Activated CD4-positive, alpha-beta T cell treated with anti-CD3 and anti-CD28 coated beads, Interleukin-2, amount 50 U/mL, for 16 hours (primary cell): ENCODE measurements at places on chromosomes 2 and 18.

- DNase-seq = no peak
These were observed 38.9 kb downstream of the CTAGE1 start for GRCh38 chr18:22378672-22379282.

GRCh38 chr2:198706476-198707082 is 751.2 kb downstream of the SATB2 start:
- no peak for DNase-seq

GRCh38 chr2:47420214-47420613 is 17.3 kb downstream of the MSH2 start:
- DNase-seq = no peak

- no peak for DNase-seq
These were observed 48.9 kb upstream of the STPG4 start for GRCh38 chr2:47203995-47204394.

GRCh38 chr2:165700531-165700930 is 93.5 kb downstream of the GALNT3 start:
- no peak for DNase-seq

DNA sequence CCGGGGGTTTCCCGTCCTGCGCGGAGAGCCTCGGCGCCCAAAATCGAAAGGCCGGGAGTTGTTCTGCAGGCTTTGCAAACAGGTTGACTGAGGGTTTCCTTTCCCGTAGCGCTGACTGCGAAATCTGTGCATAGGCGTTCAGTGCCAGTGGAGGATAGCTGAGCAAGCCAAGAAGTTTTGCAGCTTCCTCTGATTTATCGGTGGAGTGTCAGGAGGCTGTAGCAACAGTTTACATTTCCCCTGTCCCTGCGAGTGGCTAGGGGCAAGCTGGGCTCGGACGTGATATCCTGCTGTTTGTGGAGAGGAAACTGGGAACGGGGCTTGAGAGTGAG is 694 bp downstream of the THSD7B start:
- no peak for DNase-seq

- no peak for DNase-seq
These were observed 79.7 kb downstream of the CCBE1 start for GRCh38 chr18:59617468-59617932.

- no peak for DNase-seq
These were observed 64.9 kb downstream of the GALR1 start for GRCh38 chr18:77314511-77314910.

- DNase-seq = no peak
These were observed 499.0 kb downstream of the CPS1 start for GRCh38 chr2:211055438-211055837.

- no peak for DNase-seq
These were observed 277.9 kb downstream of the GULP1 start for GRCh38 chr2:188569431-188570165.

DNA sequence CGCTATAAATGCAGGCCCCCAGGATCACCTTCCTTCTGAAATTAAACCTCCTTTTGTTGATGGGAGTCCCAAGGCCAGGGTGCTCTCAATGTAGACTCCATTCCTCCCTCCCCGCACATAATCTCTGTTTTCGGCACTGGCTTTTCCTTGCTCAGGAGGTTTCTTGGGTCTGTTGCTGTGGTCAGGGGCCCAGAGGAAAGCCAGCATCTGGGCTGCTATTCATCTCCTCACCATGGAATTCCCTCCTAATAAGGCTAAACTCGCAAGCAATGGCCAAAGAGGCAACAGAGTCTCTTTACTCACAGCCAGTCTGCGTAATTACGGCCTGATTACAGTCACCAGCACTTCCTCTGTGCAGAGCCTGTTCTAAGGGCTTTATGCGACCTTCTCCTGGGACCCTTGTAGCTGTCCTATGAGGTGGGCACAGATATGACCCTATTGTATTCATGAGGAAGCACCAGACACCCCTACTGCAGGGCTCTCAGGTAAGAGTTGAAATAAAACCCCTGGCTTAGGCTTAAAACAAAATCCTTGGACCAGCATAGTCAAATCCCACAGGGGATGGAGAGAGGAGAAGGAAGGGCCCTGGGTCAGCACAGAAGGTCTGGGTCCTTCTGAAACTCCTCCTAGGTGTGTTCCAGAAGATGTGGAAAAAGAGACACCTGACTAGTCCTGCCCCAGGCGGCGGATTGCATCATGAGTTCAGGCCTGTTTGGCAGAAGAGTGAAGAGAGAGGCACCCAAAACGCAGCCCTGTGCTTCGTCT is 105.0 kb upstream of the SH3BP4 start:
- no peak for DNase-seq

- peak; percentile 67 for DNase-seq
These were observed 761.8 kb upstream of the ACVR2A start for GRCh38 chr2:147082850-147083522.

- no peak for DNase-seq
These were observed 58.1 kb downstream of the FAM178B start for GRCh38 chr2:96928277-96928781.

GRCh38 chr2:233796254-233796653 is 18.1 kb downstream of the MROH2A start:
- no peak for DNase-seq

GRCh38 chr2:32626639-32627221 is 1.1 kb upstream of the TTC27 start:
- no peak for DNase-seq

DNA sequence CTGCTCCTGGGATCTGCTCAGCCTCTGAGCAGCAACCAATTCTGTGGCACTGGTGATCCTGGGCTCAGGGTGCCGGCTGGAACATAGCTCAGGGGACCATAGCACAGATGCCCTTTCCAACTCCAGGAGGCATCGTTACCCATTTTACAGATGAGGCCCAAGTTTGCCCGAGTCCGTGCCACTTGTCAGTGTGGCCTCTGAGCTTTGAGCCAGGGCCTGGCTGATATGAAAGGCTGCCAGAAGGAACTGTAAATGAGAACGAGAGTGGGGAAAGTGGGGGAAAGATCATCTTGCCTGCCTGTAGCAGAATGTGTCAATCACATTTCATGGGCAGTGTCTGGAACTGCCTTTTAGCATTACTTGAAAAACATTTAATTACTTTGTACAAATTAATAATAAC is 23.3 kb upstream of the FOSL2 start:
- DNase-seq = no peak

GRCh38 chr2:118856330-118856977 is 9.0 kb upstream of the EN1 start:
- no peak for DNase-seq

GRCh38 chr18:67463829-67464228 is 52.7 kb downstream of the DSEL start:
- no peak for DNase-seq

DNA sequence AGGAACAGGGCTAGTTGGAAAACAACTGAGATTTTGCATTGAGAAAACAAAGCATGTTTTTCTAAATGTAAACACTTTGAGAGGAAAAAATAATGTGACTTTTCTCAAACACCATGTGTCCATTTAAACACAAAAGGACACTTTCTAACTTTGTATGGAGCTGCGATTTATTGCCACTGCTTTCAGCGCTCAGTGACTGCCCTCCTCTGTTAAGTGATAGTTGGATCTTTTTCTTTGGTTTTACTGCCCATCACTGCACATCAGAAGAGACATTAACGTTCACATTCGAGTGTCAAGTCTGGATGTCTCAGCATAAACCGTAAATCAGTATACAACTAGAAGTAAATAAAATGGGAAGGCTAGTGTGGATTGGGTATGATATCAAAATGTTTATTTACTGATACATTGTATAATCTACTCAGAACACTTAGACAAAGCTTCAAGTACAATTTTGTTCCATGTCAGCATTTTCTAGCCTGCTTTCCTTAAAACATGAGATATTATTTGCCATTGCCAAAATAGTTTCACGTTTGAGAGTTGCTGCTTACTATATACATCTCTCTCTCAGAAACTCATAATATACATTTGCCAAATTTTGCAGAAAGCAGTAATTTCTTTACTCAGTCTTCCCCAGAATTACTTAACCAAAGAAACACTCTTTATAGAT is 237.6 kb downstream of the IKZF2 start:
- no peak for DNase-seq

DNA sequence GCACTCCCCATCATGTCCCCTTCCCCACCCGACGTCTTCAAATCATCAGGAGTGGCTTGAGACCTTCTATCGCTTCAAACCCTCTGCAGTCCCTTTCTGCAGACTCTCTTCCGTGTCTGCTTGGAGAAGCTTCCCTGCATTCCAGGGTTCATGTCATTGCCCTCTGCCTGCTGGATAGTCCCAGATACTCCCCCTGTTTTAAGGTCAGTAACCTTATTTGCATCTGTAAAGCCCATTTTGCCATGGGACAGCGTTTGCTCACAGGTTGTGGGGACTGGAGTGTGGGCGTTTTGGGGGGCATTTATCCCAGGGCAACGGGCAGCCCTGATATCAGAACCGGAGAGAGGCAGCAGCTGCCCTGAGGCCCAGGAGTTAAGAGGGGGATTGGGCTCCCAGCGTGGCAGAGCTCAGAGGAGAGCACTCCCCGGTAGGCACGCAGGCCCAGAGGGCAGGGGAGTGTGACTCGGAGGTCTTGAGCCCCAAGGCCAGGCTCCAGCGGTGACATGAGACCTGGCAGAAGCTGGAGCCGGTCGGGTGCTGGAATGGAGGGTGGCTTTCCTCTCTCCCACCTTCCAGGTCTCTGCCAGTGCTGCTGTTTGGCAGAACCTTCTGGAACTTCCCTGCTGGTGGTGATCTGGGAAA is 73.8 kb downstream of the RTP5 start:
- no peak for DNase-seq

GRCh38 chr18:62784338-62784965 is 69.1 kb downstream of the PHLPP1 start:
- peak; percentile 81 for DNase-seq

DNA sequence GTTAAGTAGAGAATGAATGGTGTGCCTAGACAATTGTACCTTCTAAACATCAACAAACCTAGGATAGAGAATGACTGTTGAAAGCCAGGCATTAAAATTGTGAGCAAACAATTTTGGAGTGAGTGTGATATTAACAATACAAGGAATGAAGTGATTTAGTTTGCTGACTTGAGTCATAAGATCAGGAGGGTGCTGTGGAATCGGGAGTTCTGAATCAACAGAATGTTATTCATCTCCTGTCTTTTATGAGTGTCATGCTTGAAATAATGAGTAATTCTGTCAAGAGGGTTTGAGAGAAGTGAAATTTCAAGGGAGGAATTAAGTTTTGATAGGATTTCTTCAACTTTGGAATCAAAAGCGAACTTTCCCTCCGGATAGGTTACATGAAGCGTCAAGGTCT is 214.4 kb upstream of the DSEL start:
- DNase-seq = no peak

GRCh38 chr2:107719141-107719540 is 107.6 kb upstream of the RGPD4 start:
- DNase-seq = no peak

GRCh38 chr18:28682912-28683311 is 506.0 kb upstream of the CDH2 start:
- DNase-seq = no peak

DNA sequence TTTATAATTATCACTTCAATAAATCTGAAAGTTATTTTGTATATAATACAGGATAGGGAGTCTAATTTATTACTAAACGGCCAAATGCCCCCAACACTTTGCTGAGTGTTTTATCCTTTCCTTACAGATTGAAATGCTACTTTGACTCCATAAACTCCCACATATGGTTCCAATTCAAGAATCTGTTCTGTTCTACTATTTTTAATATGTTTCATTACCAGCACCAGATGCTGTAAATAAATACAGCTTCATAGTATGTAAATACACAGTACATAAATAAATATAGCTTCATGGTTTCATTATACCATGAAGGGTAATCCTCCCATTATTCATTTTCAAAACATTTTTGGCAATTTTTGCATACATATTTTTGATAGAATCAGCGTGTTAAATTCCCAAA is 34.0 kb upstream of the MREG start:
- DNase-seq = no peak

DNA sequence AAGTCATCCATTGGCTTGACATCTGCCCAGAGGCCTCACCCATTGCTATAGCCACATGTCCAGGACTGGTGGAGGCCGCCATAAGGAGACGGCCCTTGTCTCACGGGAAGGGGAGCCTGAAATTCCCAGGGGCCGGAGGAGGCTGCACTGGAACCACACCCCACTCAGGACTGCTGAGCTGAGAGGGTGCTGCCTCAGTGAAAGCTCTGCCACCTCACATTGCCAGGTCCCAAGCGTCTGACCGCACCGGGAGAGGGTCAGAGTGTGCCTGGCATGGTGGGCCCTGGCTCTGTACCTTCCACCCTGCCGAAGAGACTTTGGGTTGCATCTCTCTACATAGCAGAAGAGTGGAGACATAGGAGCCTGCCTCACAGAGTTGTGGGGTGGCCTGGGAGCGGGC is 134.1 kb upstream of the GLI2 start:
- DNase-seq = no peak

GRCh38 chr2:149021761-149022160 is 16.7 kb upstream of the LYPD6B start:
- DNase-seq = no peak

- no peak for DNase-seq
These were observed 404.7 kb downstream of the FBXO15 start for GRCh38 chr18:73742957-73743356.

DNA sequence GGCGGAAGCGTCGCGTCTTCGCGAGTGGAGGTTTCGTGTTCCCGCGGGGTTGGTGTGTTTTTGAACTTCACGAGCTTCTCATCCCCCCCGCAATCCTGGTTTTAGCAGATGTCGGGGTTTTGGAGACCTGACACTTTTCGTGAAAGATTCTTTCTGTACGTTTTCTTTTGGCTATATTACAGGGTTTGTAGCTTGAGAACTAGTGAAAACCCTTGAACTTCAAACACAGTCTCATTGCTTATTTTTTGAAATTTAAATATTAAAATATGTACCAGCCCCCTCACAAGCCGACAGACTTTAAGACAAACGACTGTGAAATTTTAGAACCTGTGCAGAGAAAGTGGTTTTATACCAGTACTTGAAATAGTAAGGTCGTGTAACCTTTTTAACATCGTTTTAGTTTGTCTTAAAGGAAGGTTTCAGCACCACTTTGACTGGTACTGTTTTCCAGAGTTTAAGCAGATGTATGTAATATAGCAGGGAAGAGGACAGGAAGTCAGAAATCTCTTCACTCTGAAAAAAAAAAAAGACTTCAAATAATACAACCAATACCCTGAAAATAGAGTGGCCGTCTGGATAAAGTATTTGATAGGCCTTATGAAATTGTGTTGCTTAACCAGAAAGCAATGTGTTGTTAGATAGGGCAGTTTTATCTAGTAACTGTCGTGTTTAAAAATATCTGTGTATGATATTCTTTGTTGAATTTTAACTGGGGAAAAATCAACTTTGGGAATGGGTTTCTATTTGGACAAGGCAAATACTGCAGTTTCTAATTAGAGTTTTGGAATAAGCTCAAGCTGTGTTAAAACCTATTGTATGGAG is 1.4 kb downstream of the SPATS2L start:
- DNase-seq = no peak

GRCh38 chr2:173232956-173233744 is 121.5 kb upstream of the CDCA7 start:
- DNase-seq = peak; percentile 39

DNA sequence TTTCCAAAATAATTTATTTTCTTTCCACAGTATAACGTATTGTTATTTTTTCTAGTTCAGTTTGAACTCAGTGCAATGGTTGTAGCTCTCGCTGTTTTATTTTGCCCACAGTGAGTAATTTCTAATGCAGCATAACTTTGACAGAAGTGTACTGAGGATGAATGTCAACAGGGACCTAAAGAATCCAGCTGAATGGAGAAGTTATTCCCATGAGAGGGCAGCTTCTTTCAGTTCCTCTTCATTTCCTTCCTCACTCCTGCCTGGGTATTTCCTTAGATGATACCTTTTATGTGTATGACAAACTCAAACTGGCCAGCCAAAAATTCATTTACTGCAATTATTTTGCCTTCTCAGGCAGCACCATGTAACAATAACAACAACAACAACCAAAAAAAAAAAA is 1223.1 kb upstream of the ZEB2 start:
- no peak for DNase-seq
